ENCODE measurements at places on chromosomes 13 and 19.

DNA sequence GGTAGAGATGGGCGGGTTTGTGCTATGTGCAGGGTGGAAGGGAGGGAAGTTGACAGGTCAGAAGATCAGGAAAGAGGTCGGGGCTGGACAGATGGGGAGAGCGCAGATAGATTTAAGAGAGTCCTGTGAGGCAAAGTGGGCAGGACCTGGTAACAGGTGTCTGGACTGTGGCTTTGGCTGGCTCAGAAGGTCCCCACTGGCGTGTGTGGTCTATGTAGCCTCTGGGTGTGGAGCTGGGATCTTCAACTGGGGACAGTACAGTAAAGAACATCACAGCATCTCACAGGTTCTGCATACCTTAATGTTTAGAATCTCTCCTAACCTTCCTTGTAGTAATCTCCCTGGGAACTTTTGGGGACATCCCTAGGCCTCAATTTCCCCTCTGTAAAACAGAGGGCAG lies 17.7 kb downstream of the CKM start:
- DNase-seq: no peak

DNA sequence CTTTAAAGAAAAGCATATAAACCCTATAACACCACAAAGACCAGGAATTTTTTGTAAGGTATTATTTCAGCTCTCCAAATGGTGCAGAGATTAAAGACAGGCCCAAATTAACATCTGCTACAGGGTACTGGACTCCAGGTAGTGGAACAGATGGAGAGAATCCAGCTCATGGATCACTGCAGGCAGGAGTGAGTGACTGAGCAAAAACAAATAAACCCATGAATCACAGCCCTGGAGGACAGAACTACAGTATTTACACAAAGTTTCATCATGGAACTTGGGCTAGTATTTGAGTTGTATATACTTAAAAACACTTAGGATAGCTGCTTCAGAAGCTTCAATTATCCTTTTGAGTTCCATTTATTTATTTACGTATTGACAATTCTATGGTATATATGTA lies 132.8 kb upstream of the SPRY2 start:
- no peak for DNase-seq

- DNase-seq: no peak
Measured at GRCh38 chr13:44259045-44260027, 114.3 kb upstream of the SERP2 start.

DNA sequence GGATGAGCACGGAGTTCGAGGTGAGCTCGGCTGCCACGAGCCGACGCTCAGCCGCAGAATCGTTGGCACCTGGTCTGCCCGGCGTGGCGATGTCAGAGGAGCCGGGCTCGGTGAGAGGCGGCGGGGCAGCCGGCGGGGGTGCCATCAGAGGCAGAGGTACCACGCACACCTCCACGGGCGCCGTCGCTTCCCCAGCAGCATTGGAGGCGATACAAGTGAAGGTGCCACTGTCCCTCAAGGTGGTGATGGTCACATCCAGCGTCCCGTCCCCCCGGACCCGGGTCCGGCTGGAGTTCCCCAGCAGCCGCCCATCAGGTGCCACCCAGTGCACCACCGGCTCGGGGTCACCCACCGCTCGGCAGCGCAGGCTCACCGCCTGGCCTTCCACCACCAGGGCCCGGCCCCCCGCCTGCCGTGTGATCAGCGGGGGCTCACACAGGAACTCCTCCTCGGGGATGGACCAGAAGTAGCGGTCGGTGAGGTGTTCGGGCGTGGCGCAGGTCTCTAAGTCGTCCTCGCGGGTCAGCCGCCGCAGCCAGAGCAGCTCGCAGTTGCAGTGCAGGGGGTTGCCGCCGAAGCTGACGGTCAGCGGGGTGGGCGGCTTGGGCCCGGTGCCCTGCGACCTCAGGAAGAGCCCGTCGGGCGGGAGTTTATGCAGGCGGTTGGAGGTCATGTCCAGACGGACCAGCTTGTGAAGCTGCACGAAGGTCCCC lies 6.5 kb downstream of the LRFN1 start:
- DNase-seq: no peak

- DNase-seq: no peak
Measured at GRCh38 chr13:35912841-35913240, 218.3 kb downstream of the DCLK1 start.

DNA sequence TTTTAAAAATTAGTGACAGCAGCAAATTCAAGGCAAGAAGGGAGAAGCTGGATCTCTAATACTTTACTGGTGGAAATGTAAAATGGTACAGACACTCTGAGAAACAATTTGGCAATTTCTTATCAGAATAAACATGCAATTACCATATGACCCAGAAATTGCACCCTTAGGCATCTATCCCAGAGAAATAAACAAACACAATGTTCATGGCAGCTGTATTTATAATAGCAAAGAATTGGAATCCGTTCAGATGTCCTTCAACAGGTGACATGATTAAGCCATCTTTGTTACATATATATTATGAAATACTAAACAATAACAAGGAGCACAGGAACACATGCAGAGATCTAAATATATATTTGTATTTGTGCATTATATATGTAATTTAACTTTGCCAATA lies 756.5 kb downstream of the SLITRK1 start:
- no peak for DNase-seq

- no peak for DNase-seq
Measured at GRCh38 chr13:34555988-34556387, 386.1 kb upstream of the NBEA start.

GRCh38 chr13:112809332-112810315 lies 119.8 kb downstream of the ATP11A start:
- no peak for DNase-seq

- no peak for DNase-seq
Measured at GRCh38 chr13:106234636-106235035, 300.8 kb downstream of the EFNB2 start.

GRCh38 chr19:41705393-41706174 lies 2.8 kb upstream of the CEACAM5 start:
- DNase-seq: no peak

- DNase-seq: no peak
Measured at GRCh38 chr13:94309997-94310855, 169.3 kb downstream of the DCT start.

DNA sequence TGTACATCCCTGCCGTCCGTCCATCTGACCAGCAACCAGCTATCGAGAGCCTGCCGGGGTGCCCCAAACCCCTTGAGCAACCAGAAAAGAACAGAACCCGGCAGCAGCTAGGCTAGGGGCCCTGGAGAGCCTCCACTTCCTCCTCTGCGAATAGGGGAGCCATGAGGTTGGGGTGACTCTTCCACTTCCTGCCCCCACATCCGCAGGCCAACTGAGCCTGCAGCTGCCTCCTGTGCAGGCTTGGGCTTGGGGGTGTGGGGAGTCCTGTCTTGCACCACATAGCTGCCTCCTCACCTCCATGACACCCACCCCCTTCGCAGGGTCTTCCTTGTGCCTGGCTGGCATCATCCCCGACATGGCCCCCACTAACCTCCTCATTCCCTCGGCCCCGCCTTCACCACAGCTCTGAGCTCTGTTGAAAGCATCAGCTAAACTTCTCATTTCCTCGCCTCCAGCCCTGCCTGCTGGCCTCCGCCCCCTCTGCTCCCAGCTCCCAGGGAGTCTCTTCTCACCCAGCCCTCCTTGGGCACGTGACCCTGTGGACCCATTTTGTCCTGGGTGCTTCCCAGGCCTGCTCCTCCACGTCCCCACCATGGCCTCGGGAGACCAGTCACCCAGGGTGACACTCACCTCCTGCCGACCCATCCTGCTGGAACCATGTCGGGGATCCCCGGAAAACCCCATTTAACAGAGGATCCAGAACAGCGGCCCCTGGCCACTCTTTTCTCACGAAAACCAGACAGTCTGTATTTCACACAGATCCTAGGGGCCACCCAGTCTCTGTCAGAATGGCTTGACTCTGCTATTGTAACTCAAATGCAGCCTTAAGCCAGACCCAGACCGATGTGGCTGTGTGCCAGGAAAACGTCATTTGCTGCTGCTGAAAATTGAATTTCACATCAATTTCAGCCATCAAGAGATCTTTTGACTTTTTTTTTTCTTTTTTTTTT lies 50.4 kb downstream of the MYO9B start:
- DNase-seq: no peak

DNA sequence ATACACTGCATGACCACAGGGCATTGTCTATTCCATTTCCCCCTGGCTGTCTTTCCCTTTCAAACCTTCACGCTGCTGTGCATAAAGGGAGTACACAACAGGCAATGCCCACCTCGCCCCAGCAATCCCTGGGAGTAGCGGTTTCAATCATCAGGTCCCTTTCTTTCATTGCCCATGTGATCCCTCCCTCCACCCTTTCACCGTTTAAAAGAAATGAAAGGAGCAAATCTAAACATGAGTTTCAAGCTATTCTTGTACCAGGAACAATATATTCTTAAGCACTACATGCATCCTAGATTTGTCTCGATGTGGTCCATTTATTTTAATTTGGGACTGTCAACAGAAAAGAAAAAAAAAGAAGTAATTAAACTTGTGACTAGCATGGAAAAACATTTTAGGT lies 123.4 kb upstream of the ARGLU1 start:
- DNase-seq: no peak

DNA sequence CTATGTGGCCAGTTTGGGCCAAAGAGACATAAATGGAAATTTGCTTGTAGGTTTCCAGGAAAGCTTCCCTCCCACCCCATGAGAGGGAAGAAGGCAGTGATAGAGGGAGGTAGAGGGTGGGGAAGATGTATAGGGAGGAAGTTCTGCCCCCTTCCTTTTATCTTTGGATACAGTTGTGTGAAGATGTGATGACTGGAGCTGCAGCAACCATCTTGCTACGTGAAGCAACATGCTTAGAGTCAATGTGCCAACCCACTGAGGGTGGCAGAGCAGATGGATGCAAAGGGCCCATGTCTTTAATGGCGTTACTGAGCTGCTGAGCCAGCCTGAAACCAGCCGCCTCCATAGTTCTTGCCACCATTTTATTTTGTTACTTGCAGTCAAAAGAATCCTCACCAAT lies 10.7 kb downstream of the VSIG10L start:
- DNase-seq: no peak

DNA sequence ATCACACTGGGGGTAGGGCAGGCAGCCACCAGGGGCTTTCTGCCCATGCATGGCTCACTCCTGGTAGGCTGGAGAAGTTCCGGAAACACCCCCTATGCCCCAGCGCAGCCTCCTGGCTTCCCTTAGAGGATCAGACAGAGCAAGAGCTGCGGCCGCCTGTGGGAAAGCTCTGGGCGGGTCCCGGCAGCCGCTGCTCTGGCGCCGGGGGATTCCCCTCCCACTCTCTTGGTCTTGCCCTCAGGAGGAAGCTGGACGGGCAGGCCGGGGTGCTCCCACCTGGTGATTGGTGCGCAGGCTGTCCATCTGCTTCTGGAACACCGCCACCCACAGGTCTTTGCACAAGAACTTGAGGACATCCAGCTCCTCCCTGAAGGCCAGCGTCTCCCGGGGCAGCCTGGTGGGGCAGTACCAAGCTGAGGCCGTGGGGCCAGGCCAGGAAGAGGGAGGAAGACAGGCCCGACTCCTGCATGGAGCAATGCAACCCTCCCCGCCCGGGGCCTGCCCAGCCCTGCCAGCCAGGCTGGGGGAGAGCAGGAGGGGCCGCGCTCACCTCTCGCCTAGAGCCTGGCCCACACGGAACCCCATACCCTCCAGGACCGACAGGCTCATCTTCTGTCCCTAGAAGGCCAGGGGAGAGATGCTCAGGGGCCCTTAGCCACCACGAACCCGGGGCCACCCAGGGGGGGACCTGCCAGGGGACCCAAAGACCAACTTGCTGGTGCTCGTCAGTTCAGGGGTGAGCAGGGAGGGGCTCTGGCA lies 4.0 kb upstream of the NKPD1 start:
- no peak for DNase-seq

DNA sequence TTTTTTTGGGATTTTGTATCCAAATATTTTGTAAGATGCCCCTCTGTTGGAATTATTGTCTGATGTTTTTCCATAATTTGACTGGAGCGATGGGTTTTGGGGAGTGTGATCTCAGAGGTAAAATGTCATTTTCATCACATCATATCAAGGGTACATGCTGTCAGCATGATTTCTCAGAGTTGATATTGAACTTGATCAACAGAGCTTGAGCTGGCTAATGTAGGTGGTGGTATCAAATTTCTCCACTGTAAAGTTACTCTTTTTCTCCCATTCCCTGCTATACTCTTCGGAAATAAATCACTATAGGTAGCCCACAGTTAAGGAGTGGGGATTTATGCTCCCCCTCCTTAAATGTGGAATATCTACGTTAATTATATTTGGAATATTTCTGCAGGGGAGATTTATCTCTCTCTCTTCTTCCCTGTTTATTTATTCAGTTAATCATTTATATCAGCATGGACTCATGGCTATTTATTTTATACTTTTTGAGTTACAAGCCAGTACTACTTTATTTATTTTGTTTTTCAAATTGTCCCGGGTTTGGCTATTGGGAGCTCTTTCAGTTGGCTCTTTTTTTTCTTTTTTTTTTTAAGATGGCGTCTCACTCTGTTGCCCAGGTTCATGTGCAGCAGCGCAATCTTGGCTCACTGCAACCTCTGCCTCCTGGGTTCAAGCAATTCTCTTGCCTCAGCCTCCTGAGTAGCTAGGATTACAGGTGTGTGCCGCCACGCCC lies 8.8 kb downstream of the SETDB2 start:
- no peak for DNase-seq

DNA sequence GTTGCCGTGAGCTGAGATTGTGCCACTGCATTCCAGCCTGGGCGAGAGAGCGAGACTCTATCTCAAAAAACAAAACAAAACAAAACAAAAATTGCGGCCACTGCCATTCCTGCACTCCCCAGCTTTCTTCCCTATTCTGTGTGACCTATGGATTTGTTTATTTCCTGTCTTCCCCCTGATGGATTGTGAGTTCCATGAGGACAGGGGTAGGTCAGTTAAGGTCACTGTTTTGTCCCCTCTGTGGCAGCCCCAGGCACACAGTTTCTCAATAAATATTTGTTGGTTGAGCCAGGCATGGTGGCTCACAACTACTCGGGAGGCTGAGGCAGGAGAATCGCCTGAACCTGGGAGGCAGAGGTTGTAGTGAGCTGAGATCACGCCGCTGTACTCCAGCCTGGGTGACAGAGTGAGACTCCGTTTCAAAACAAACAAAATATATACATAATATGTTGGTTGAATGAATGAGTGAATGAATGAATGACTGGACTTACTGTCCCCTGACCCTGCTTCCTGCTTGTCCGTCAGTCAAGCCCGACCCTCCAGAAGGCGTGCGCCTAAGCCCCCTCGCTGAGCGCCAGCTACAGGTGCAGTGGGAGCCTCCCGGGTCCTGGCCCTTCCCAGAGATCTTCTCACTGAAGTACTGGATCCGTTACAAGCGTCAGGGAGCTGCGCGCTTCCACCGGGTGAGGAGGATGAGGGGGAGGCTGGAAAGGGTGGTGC lies 5.0 kb downstream of the EBI3 start:
- no peak for DNase-seq

GRCh38 chr19:51009061-51009891 lies 7.9 kb upstream of the KLK8 start:
- no peak for DNase-seq

Measured in NCI-H187 (cell line).